ENCODE measurements at places on chromosomes 12 and 14. TPM values are rescaled to one million over a fixed set of nuclear protein-coding genes. Genes with fewer than 3 reads are reported as not detected.

LRP1 gene
- 0.58 TPM for total RNA-seq

HNRNPA1 gene
- 1,193 TPM for total RNA-seq

RNU4-1 gene
- total RNA-seq = 319 TPM

HOXC12 gene
- total RNA-seq = not detected

GRCh38 chr14:85344847-85345570, 184.9 kb upstream of the FLRT2 start:
- DNase-seq = no peak

DNA sequence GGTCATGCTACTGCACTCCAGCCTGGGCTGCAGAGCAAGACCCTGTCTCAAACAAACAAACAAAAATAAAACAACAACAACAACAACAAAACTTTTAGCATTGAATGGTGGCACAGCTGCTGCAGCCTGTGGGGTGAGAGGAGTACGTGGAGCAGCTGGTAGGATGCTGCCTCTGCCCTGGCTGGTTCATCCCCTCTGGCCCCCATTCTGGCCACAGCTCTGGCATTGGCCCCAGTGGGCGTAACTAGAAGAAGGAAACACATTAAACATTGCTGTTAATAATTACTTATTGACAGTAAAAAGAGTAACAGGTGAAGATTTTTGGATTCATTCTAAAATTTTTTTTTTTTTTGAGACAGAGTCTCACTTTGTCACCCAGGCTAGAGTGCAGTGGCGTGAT, 28.8 kb upstream of the C2CD5 start:
- no peak for DNase-seq

GRCh38 chr12:3231399-3231876, 154.3 kb downstream of the TSPAN9 start:
- DNase-seq = no peak

DNA sequence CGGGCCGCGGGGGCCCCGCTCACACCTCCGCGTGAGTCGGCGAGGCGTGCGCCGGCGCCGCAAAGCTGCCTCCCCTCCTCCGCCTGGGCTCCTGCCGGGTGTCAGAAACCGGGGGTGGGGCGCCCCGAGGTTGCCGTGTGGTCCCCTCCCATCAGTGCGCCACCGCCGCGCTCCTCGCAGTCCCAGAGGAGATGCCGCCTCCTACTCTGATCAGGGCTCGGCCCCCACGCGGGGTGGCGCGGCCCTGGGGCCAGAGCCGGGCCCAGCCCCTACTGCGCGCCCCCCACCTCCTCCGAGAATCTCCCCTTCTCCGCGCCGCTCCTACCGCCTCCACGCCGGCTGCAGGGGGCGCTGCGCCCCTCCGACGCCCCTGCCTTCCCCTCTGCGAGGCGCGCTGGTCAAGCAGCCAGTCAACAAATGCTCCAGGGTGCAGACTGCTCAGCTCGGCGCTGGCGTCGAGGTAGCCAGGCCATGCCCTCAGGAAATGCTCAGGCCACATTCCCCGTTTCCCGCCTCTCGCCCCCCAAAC, 467 bp upstream of the JAG2 start:
- peak; percentile 41 for DNase-seq

DNA sequence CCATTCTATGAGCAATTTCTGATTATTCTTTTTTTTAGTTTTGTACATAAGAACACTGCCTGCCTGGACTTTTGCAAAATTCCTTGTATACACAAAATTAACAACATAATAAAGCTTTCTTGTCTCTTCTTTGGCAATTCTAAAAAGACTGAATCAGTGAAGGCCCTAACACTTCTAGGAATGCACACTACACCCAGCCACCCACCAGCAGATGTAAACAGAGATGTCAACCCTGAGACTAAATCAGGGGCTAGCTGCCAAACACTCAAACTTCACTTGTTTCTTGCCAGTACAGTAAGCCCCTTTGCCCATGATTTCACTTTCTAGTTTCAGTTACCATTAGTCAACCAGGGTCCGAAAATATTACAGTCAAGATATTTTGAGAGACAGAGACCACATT, 15.5 kb downstream of the DCAF5 start:
- no peak for DNase-seq

GRCh38 chr12:57628280-57629191, 4.5 kb downstream of the B4GALNT1 start:
- no peak for DNase-seq

DNA sequence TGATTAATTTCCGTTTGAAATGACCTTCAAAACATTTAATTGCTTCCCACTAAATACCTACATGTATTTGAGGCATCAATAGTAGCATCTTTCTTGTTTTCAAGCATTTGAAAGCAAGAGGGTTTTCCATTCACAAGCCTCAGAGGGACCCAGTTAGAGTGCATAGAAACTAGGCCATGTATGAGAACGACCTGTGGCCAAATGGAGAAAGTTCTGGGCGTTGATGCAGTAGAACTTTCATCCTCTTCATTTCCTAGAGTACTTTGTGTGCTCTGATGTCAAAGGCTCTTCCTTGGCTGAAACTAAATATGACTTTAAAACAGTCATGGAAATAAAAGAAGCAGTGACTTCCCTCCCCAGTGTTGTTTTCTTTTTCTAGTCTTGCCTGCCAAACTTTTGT, 944 bp upstream of the DHRS7 start:
- peak; percentile 12 for DNase-seq

GRCh38 chr12:113887906-113888305, 78.2 kb downstream of the RBM19 start:
- DNase-seq = no peak

DNA sequence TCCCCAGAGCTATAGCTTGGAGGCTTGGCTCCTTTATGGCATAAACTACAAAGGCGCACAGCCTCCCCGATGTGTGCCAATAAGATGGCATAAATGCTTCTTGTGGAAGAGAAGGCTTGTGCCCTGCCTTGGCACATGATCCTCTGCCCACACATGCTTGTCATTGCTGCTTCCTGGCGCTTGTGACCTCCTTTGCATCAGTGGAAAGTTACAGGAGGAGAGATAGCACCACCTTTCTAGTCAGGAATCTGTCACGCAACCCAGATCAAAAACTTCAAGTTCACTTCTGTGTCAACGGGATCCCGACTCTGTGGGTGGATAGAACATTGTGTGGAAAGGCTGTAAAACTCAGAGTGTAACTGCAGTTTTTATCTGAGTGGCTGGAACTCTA, 183.8 kb upstream of the HIF1A start:
- DNase-seq = no peak

GRCh38 chr14:73787486-73788316, 63.9 kb upstream of the PTGR2 start:
- no peak for DNase-seq

DNA sequence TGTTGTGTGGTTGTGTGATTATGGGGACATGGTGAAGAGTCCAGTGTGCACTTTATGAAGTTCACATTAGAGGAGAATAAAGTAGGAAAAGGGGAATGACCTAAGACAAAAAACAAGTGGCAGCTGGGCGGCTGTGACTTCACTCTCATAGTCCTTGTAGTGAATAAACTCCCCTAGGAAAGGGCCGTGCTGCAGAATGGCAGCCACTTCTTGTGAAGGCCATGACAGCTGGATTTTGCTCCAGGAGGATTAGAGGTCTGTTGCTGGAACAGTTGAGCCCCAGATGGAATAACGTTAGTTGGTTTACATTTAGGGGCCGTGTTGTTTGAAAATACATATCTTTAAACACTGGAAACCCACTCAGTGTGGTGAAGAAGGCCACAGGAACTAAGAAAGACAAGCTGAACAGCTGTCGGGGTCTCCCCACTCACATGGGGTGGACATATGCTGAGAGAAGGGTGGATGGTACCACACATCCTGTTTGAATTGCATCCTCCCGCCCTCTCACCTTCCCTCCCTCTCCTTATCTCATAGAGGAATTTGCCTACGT, 276.9 kb downstream of the CACNA1C start:
- no peak for DNase-seq
